Muscle of leg (tissue), 16 donors: ENCODE measurements at places on chromosomes 1 and 21.

- H3K36me3 ChIP-seq, result no peaks in the 10 kb centered on the region
- no peak for DNase-seq
- H3K27ac ChIP-seq, result no peak overlapping the region
- H3K4me1 ChIP-seq, result no peaks in the 10 kb centered on the region
Measured at GRCh38 chr1:214901718-214902117, 180.8 kb upstream of the KCNK2 start.

GRCh38 chr1:54781023-54781723 is 16.9 kb upstream of the PARS2 start:
- no peak overlapping the region for H3K4me3 ChIP-seq
- H3K36me3 ChIP-seq, result no peaks in the 10 kb centered on the region
- H3K27ac ChIP-seq, result no peak overlapping the region
- peaks cover 29% of the 10 kb centered on the region for H3K27me3 ChIP-seq
- DNase-seq, result peak; percentile 20
- peaks cover 5% of the 10 kb centered on the region for H3K4me1 ChIP-seq

DNA sequence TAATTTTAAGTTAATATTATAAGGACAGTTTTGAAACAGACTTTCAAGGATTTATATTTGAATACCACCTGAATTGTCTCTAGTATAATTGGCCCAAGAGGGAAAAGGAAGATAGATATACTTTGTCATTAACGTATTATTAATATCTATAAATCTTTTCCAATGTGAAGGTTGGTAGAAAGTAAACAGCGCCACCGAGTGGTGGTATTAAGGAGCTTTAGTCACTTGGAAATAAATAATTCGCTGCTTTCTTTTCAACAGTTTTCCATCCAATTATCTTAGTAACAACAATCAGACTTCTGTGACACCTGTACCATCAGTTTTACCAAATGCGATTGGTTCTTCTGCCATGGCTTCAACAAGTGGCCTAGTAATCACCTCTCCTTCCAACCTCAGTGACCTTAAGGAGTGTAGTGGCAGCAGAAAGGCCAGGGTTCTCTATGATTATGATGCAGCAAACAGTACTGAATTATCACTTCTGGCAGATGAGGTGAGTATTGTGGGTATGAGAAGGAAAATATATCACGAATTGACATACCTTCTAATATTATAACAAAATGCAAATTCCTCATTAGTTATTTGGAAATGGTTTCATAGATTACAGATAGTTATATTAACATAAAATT is 37.7 kb downstream of the SH3GLB1 start:
- H3K36me3 ChIP-seq, result peaks cover 44% of the 10 kb centered on the region
- H3K27ac ChIP-seq, result no peak overlapping the region
- no peak overlapping the region for H3K4me3 ChIP-seq
- H3K27me3 ChIP-seq, result no peaks in the 10 kb centered on the region
- DNase-seq, result peak; percentile 17
- H3K4me1 ChIP-seq, result no peaks in the 10 kb centered on the region

GRCh38 chr21:46028573-46029091 is 47.1 kb downstream of the COL6A1 start:
- no peaks in the 10 kb centered on the region for H3K27me3 ChIP-seq
- peaks cover 8% of the 10 kb centered on the region for H3K4me1 ChIP-seq
- H3K27ac ChIP-seq, result peak overlapping the region; percentile 48
- no peaks in the 10 kb centered on the region for H3K36me3 ChIP-seq
- DNase-seq, result peak; percentile 49

GRCh38 chr1:14759042-14759818 is 160.7 kb downstream of the KAZN start:
- no peaks in the 10 kb centered on the region for H3K36me3 ChIP-seq
- no peak overlapping the region for H3K27ac ChIP-seq
- H3K4me3 ChIP-seq, result no peak overlapping the region
- H3K27me3 ChIP-seq, result no peaks in the 10 kb centered on the region

GRCh38 chr1:117930173-117930447 is 571 bp downstream of the WDR3 start:
- H3K36me3 ChIP-seq, result peaks cover 3% of the 10 kb centered on the region
- no peaks in the 10 kb centered on the region for H3K27me3 ChIP-seq
- peak overlapping the region; percentile 53 for H3K27ac ChIP-seq
- H3K4me1 ChIP-seq, result peaks cover 9% of the 10 kb centered on the region
- peak overlapping the region; percentile 92 for H3K4me3 ChIP-seq
- DNase-seq, result no peak

- no peak for DNase-seq
- no peaks in the 10 kb centered on the region for H3K4me1 ChIP-seq
- H3K27me3 ChIP-seq, result peaks cover under 1% of the 10 kb centered on the region
- no peak overlapping the region for H3K27ac ChIP-seq
- no peak overlapping the region for H3K4me3 ChIP-seq
- no peaks in the 10 kb centered on the region for H3K36me3 ChIP-seq
Measured at GRCh38 chr1:84582802-84583587, 8.8 kb upstream of the CTBS start.

GRCh38 chr1:223250632-223251015 is 107.6 kb upstream of the TLR5 start:
- H3K27me3 ChIP-seq, result peaks cover 5% of the 10 kb centered on the region
- no peaks in the 10 kb centered on the region for H3K4me1 ChIP-seq
- no peaks in the 10 kb centered on the region for H3K36me3 ChIP-seq
- no peak for DNase-seq
- H3K27ac ChIP-seq, result no peak overlapping the region
- H3K4me3 ChIP-seq, result no peak overlapping the region

- H3K27me3 ChIP-seq, result peaks cover 2% of the 10 kb centered on the region
- no peak overlapping the region for H3K4me3 ChIP-seq
- H3K36me3 ChIP-seq, result no peaks in the 10 kb centered on the region
- H3K27ac ChIP-seq, result peak overlapping the region; percentile 37
Measured at GRCh38 chr1:245598524-245599305, 443.9 kb downstream of the KIF26B start.

DNA sequence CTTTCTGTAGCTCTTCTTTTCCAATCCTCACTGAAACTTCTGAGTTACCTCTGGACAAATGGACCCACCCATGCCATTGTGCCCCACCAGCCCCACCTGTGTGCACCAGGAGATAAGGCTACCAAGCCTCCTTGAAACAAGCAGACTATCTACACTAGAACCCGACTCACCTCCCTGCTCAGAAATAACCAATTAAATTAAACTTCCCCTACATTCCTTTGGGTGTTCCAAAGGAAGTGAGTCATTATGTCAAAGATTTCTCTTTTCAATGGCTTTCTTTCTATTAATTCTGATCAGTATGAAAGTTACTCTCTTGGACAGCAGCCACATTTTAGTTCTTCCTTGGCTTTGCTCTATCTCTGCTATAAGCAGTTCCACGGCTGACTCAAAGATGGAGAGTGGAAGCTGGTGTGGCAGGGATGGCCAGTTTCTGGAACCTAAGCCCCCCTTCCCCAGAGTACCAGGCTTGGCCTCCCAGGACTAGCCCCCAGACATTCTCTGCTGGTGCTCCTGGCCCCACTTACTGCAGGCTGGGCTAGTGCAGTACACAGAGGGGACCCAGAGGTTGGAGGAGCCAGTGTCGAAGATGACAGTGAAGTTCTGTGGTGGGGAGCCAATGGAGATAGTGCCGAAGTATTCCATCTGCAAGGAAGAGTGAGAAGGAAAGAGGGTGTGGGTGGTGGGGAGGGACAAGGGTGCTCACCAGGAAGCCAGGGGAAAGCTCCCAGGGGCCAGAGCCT is 1.9 kb downstream of the CTSE start:
- H3K4me3 ChIP-seq, result no peak overlapping the region
- H3K27ac ChIP-seq, result no peak overlapping the region
- no peaks in the 10 kb centered on the region for H3K4me1 ChIP-seq
- H3K36me3 ChIP-seq, result no peaks in the 10 kb centered on the region
- H3K27me3 ChIP-seq, result no peaks in the 10 kb centered on the region

DNA sequence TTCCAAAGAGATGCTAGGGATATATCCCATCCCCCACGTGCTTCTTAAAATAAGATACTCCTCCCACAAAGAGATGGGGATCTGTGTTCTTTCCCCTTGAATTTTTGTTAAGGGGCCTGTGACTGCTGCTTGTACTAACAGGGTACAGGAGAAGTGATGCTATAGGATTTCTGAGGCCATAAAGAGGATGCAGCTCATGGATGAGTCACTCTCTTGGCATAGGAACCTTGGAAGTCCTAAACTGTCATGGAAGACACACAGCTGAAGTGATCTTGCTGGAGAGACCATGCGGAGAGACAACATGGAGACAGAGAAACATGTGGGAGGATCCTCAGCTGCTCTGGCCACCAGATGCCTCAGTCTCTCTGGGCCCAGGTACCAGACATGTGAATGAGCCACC is 157.2 kb downstream of the S1PR1 start:
- no peak overlapping the region for H3K27ac ChIP-seq
- H3K4me1 ChIP-seq, result no peaks in the 10 kb centered on the region
- H3K36me3 ChIP-seq, result no peaks in the 10 kb centered on the region
- DNase-seq, result peak; percentile 48
- no peaks in the 10 kb centered on the region for H3K27me3 ChIP-seq
- H3K4me3 ChIP-seq, result no peak overlapping the region

DNA sequence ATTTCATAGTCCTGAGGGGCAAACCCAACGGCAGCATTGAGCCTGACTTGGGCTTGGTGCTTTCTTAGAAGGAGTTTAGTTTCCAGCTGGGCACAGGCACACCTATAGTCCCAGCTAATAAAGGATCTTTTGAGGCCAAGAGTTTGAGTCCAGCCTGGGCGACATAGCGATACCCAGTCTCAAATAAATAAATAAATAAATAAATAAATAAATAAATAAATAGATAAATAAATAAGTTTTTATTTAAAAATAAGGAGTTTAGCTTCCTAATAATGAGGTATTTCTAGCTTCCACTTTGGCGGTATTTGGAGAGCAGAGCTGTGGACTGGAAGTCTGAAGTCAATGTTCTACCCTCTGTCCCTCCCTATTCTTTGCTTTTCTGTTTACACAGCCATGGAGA is 186.6 kb downstream of the URB2 start:
- H3K4me3 ChIP-seq, result no peak overlapping the region
- no peaks in the 10 kb centered on the region for H3K27me3 ChIP-seq
- no peaks in the 10 kb centered on the region for H3K36me3 ChIP-seq

- no peaks in the 10 kb centered on the region for H3K4me1 ChIP-seq
- peak; percentile 43 for DNase-seq
- no peaks in the 10 kb centered on the region for H3K36me3 ChIP-seq
- H3K4me3 ChIP-seq, result no peak overlapping the region
- H3K27ac ChIP-seq, result no peak overlapping the region
Measured at GRCh38 chr1:66542811-66543767, 9.1 kb downstream of the SGIP1 start.

DNA sequence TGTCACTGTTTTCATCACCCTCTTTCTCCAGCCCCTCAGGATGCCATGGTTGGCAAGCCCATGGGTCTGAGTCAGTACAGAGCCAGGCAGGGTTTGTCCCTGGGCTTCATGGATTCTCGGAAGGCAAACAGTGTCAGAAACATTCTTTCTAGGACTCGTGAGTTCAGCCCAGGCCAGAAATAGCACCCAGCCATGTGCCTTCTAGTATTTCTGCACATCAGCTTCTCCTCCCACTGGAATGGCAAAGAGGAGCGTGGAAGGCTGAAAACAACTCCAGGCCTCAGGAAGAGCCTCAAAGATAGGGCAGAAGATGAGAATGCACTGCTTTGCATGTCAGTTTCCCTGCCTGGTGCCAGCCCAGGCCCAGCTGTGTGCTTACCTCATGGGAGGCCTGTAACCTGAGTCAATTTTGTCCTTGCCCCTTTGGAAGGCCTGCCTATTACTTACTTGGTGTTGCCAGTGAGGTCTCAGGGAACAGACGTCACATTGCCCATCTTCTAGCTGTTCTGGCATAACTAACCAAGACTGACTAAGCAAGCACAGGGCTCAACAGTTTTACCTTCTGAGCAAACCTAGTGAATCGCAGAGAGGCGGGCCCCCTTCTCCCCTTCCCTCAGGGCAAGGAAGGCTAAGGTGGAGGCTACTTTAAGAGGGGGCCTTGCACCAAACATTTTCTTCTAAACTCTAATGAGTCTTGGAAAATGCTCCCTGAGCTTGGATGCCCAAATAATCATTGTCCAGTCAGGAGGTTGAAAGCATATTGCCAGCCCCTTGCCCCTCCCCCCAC is 42.4 kb downstream of the GLUL start:
- H3K27me3 ChIP-seq, result no peaks in the 10 kb centered on the region
- DNase-seq, result peak; percentile 75
- H3K4me3 ChIP-seq, result no peak overlapping the region
- peak overlapping the region; percentile 84 for H3K27ac ChIP-seq
- H3K36me3 ChIP-seq, result no peaks in the 10 kb centered on the region
- H3K4me1 ChIP-seq, result peaks cover 17% of the 10 kb centered on the region

DNA sequence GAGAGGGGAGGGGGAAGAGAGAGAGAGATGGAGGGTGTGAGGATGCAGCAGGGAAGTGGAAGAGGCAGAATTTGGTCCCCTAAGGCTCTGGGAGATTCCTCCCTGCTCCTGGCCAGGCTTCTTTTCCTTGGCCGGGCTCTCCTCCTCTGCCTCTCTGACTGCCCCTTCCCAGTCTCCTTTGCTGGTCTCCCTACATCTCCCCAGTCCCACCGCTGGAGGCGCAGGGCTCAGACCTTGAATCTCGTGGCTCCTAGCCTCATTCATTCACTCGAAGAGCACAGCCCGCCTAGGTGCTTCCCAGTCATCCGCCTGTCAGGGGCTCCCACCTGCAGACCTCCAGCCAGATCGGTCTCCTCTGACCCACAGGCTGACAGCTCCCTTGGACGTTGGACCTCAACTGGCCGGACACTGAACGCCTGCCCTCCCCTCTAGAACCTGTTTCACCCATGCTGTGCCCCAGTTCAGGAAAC is 76.5 kb downstream of the VWA5B1 start:
- peaks cover 55% of the 10 kb centered on the region for H3K27me3 ChIP-seq
- H3K36me3 ChIP-seq, result no peaks in the 10 kb centered on the region
- peaks cover 29% of the 10 kb centered on the region for H3K4me1 ChIP-seq
- peak; percentile 66 for DNase-seq

DNA sequence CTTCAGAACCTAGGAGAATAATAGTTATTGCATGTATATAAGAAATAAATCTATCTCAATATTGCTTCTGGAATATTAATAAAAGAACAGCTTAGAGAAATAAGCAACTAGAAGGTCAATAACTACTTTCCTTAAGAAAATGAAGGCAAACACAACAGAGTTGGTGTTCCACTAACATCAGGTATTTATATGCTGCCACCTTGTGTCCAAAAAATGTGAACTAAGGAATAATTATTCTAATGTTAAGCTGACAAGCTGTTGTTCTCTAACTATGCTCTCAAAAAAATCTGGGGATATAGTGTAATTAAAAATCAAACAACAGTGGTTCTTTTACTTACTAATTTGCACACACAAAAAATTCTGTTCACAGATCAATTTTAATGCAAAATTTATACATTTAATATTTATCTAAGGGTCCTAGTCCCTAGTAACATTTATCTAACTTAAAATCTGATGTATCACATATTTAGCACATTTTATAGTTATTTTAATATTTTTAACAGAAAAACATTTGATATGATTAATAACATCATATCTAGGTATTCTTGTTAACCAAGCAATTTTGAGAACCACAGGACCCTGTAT is 39.6 kb downstream of the UCHL5 start:
- DNase-seq, result peak; percentile 71
- no peak overlapping the region for H3K27ac ChIP-seq
- no peaks in the 10 kb centered on the region for H3K4me1 ChIP-seq
- no peaks in the 10 kb centered on the region for H3K36me3 ChIP-seq
